NCI-H69 (cell line): ENCODE measurements at places on chromosomes 7 and 10.

- no peak for DNase-seq
These were observed 78.4 kb downstream of the SLC16A9 start for GRCh38 chr10:59631237-59631636.

DNA sequence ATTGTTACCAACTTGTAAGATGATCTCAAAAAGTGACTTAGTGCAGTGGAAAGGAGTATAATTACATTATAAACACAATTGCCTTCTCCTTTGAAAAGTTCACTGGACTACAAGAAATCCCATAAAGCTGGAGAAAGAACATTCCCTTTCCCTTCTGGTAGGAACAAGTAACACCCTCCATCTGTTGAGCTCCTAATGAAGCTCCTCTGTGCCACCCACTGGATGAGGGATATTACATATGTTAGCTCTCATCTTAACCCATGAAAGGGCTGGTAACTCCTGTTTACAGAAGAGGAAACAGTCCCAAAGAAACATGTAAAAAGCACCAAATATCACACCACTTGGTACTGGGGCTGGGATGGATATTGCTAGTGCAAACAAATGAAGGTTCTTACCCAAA is 8.1 kb downstream of the PGAM1 start:
- DNase-seq: no peak

GRCh38 chr10:30188556-30189237 is 129.3 kb upstream of the JCAD start:
- no peak for DNase-seq

DNA sequence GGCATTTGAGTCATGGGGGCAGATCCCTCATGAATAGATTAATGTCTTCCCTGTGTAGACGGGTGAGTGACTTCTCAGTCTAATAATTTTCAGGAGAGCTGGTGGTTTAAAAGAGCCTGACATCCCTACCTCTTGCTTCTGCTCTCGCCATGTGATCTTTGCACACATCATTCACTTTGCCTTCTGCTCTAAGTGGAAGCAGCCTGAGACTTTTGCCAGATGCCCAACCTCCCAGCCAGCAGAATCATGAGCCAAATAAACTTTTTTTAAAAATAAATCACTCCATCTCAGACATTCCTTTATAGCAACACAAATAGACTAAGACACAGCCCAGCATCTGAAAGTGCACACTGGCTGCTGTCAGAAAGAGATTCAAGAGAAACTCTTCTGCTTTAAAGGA is 155.2 kb downstream of the ZNF365 start:
- DNase-seq: no peak

GRCh38 chr7:2172311-2173188 is 60.2 kb downstream of the MAD1L1 start:
- DNase-seq: peak; percentile 89

DNA sequence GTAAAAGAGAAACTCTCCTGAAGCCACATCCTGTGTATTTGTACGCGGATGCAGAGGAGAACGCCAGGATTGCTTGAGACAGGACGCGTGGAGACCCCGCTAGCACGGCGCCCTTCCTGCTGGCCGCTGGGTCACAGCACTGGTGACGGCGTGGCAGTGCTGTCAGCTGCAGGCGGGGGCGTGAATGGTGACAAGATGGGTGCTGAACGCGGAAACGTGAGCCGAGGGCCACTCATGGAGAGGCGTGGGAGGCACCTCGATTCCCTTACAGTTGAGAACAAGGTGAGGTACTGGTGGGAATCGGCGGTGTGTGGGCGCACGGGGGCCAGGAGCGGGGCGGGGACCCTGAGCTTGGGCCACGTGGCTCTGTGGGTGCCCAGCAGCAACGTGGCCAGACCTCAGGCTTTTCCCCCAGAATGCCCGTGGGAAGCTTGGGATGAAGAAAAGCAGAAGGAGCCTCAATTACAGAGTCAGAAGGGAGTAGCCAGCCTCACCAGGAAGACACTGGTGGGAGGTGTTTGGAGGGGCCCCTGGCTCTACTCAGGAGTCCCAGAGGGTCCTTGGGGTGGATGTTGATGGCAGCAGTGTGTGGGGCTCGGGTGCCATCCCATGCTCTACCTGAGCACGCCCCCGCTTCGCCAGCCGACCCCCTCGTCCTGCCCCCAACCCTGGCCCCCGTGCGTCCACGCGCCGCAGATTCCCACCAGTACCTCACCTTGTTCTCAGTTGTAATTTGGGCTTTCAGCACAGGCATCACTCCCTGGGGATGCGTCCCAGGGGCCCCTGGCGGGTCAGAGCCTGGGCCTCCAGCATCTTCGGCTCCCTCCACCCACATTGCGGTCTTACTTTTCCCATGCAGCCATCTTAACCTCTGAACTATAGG is 208.4 kb upstream of the TCERG1L start:
- no peak for DNase-seq

DNA sequence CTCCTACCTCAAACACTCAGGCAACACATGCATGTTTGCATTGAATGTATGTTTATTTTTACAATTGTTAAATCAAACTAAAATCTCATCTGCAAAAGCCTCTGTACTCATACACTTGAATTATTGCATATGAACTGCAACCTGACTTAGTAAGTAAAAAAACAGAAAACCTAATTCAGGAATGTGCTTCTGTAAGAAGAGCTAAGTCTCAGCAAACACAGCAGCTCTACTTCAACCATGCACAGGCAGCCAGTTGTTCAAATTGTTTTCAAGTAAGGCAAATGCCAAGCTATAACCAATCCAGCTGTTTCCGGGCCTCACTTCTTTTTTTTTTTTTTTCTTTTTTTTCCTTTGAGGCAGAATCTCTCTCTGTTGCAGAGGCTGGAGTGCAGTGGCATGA is 93.5 kb upstream of the MALRD1 start:
- no peak for DNase-seq

- DNase-seq: peak; percentile 61
These were observed 70.4 kb downstream of the SLC35B4 start for GRCh38 chr7:134246347-134246746.

- no peak for DNase-seq
These were observed 16.0 kb downstream of the RASGEF1A start for GRCh38 chr10:43250615-43251418.

GRCh38 chr10:86954681-86955500 is 2.5 kb downstream of the MMRN2 start:
- DNase-seq: no peak

GRCh38 chr7:28685242-28685643 is 272.9 kb downstream of the TRIL start:
- DNase-seq: peak; percentile 71

GRCh38 chr7:138661069-138661635 is 40.0 kb downstream of the SVOPL start:
- no peak for DNase-seq

DNA sequence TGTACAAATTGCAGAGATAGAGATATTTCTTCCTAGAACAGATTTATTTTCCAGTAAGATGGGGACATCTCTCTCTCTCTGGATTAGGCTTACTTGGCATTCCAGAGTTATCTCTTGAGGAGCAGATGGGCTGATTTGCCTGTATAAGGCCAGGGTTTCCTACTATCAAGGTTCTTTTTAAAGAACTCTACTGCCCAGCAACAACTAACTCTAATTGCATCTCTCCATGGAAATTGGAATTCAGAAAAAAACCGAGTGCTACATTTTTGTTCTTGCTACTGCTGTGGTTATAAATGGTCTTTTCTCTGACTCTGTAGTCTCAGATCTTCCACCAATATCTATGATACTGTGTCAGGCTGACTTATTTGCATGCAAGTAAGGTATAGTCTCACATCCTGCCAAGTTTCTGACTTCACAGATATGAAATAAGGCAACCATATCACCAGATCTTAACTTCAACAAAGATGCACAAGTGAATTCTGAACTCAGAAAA is 161.1 kb downstream of the CRPPA start:
- no peak for DNase-seq

- DNase-seq: peak; percentile 59
These were observed 428.9 kb downstream of the TNS3 start for GRCh38 chr7:47153058-47153457.

- DNase-seq: no peak
These were observed 309.9 kb upstream of the IGFBP3 start for GRCh38 chr7:46230990-46231305.
